Activated CD4-positive, alpha-beta T cell treated with anti-CD3 and anti-CD28 coated beads, Interleukin-2, amount 50 U/mL, for 16 hours (primary cell): ENCODE measurements at places on chromosomes 5 and 9.

GRCh38 chr5:89545076-89545475 lies 662.1 kb upstream of the MEF2C start:
- DNase-seq = no peak

GRCh38 chr5:86143837-86144236 lies 473.9 kb upstream of the COX7C start:
- DNase-seq = no peak

DNA sequence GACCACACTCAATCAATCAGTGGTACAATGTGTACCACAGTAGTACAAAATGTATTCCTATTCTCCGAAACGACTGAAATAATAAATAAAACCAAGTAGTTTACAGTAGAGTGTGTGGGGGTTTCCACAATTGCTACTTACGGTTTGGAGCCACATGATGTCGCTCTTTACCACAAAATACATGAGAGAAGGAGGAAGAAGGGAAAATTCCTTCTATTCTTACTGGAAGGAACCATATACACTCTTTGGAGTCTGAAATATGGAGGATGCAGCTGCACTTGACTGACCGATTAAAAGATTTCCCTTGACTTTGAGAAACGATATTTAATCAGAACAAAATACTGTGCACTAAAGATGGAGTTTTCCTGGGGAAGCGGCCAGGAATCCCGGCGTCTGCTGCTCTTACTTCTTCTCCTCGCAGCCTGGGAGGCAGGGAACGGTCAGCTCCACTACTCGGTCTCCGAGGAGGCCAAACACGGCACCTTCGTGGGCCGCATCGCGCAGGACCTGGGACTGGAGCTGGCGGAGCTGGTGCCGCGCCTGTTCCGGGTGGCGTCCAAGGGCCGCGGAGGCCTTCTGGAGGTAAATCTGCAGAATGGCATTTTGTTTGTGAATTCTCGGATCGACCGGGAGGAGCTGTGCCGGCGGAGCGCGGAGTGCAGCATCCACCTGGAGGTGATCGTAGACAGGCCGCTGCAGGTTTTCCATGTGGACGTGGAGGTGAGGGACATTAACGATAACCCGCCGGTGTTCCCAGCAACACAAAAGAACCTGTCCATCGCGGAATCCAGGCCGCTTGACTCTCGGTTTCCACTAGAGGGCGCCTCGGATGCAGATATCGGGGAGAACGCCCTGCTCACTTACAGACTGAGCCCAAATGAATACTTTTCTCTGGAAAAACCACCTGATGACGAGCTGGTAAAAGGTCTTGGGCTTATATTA lies at the start of gene PCDHA4:
Gene PCDHA4 (plus strand): TSS at position 235 of the 942 bp plus-strand sequence.
- DNase-seq = peak; percentile 22

- no peak for DNase-seq
Observed at GRCh38 chr5:135013445-135013844, 20.6 kb downstream of the PITX1 start.

DNA sequence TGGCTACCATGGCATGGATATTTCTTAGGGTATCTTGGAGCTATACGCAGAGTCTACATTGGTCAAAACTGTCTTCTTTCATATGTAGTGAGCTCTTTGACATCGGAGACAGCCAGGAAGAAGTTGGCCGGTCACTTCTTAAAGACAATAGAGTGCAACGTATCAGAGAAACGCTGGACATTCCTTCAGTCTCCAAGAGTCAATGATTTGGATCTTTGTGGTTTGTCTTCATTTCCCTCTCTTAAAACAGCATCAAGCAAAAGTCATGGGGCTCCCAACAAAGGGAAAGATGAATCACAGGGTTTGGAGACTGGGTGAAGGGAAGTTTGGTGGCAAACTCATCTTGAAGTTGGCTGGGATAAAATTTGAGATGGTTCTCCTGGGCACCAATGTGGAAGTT lies 320.1 kb downstream of the AGTPBP1 start:
- DNase-seq = no peak

- DNase-seq = no peak
Observed at GRCh38 chr9:94928691-94929368, 202.3 kb downstream of the AOPEP start.

DNA sequence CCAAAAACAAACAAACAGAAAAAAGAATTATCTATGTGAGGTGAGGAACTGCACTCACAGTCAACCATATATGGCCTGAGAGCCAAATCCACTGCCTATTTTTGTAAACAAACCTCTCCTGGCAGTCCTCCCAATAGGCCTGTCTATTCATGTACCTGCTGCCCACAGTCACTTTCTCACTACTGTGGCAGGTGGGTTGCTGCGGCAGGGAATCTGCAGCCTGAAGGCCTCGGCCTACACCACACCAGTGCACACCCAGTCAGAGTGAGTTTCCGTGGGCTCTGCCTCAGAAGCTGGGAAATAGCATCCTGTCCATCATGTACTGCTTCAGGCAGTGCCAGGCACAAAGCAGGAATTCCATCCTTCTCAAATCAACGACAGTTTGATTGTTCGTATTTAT lies 82.3 kb downstream of the SPTLC1 start:
- no peak for DNase-seq

DNA sequence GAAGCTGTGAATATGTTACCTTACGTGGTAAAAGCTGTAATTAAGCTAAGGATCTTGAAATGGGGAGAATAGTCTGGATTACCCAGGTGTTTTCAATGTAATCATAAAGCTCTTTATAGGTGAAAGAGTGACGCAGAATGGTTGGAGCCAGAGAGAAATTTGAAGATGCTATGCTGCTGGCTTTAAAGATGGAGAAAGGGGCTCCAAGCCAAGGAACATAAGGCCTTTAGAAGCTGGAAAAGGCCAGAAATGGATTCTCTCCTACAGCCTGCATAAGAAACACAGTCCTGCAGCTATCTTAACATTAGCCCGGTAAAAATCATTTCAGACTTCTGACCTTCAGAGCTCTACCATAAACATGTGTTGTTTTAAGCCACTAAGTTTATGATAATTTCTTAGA lies 243.3 kb upstream of the VLDLR start:
- no peak for DNase-seq

DNA sequence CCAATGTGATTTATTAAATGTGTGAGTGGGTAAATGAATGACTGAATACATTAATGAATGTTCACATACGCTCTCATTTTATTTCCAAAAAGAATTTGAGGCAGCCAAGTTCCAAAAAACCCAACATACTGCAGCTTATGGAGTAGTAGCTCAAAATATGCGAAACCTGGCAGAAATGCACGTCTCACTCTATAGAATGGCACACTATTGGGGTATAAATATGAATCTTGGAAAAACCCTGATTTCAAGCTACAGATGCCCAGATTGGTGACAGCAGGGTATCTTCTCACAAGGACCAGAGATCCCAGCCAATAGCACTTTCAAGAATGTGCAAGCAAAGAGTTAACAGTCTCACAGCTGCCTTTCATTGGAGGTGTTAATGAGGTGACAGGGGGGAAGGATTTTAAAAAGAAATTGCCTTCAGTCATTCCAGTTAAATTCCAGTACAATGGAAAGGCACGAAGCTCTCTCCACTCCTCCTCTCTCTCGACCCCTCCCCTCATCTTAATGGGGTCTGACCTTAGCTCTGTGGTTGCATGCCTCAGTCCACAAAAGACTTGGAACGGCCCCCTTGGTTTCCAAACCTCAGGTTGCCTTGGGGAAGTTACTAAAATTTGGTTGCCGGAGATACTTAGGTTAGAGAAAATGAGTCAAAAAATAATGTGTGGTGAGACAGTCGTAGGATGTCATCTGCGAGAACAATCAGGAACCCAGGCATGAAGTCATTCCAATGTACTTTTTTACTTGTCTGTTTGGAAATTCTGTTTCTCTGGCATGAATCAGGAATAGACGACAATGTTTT lies 307.4 kb downstream of the NFIB start:
- DNase-seq = no peak

- no peak for DNase-seq
Observed at GRCh38 chr9:92378865-92379560, 25.4 kb downstream of the OGN start.

DNA sequence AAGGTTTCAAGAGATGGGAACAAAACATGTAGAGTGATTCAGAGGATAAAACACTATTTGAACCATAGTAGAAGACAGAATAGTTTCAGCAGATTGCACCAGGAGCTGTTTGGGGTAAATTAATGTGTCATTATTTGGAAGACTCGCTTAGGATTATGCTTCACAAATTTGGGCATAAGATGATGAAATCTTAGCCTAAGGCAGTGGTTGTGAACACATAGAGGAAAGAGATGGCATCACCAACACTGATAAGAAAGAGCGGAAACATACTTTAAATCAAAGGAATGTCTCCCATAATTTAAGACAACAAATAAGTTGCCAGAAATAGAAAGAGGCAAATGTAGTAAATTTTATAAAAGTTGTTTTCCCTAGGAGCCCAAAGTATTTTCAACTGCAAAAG lies 66.1 kb upstream of the TBCA start:
- no peak for DNase-seq

- DNase-seq = no peak
Observed at GRCh38 chr9:107180206-107180605, 102.9 kb upstream of the RAD23B start.

GRCh38 chr9:88628114-88628513 lies 93.1 kb downstream of the NXNL2 start:
- no peak for DNase-seq

DNA sequence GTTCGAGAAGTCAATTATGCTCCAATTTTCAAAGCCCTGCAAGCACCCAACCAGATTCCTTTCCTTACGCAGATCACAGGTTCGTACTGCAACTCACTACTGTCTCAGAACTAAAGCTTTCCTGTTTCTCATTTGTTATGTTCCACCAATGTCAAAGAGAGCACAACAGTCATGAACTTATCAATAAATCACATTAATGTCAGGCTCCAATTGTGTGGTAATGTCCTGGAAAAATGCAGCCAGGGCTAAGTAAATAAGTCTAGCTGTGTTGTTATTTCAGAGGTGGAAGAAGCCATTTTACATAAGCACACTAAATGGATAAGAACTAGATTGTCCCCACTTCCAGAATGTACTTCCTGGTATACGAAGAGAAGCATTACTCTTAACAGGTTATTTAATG lies 488.6 kb upstream of the PTGER4 start:
- DNase-seq = no peak

DNA sequence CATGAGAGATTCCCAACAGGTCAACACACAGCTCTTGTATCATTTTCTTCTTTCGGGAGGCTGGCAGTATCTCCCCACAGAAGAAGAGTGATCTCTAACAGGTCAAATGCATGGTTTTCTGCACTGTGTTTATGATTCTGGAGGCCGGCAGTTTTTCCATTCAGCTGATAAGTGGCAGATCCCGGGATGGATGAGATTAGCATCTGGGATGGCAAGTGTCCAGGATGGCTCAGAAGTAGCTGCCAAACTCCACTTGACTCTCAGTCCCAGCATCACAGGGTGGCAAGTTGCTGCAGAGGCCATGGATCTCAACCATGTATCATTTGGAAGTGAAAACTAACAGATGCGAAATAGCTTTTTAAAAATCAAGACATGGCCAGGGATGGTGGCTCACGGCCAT lies 97.8 kb upstream of the SLC44A1 start:
- no peak for DNase-seq
